ENCODE measurements at places on chromosomes 2 and 18.

GRCh38 chr2:215744514-215744913 is 268.8 kb downstream of the MREG start:
- no peak for DNase-seq

DNA sequence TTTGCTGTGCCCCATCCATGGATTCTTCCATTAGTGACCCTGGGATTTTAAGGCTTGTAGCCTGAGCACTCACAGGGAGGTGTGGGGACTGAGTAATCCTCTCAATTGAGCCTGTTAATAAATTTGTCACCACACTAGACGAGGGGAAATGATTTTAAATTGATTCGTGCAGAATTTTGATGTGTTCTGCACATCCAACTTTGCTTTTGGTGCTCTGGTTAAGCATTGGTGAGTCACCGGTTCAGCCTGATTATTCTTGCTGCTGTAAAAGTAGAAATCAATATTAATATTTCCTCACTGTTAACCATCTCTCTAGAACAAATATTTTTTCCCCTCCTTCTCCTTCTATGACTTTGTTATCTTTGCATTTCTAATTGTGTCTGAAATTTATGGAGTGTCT is 482.0 kb downstream of the TSN start:
- DNase-seq = no peak

- DNase-seq = no peak
Observed at GRCh38 chr18:50119296-50119695, 75.7 kb downstream of the MYO5B start.

DNA sequence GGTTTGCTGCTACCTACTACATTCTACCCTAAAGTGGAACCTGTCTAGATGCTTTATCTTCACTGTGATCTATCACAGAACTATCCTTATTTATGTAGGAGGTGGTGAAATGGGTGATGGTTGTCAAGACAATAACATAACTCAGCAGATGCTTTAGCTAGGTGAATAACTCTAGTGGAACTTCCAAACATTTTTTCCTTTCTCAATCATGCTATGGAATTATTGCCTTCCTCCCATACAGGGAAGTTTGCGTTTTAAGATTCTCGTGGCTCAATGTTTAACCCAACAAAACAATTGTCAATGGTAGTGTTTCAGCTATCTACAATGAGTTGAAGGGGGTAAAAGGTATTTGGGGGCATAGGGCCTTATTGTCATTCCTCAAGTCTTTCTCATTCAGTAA is 82.6 kb upstream of the GLI2 start:
- peak; percentile 45 for DNase-seq

DNA sequence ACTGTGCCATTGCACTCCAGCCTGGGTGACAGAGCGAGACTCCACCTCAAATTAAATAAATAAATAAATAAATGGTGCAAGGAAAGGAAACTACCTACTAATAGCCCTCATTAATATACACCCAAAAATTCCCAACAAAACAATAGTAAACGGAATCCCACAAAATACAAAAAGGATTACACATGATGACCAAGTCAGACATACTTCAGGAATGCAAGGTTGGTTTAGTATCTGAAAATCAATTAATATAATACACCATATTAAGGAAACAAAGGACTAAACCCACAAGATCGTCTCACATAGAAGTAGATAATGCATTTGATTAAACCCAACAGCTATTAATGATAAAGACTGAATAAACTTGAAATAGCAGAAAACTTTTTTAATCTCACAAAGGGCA is 307.4 kb downstream of the TGIF1 start:
- DNase-seq = no peak

GRCh38 chr2:15271941-15272542 is 289.1 kb downstream of the NBAS start:
- peak; percentile 52 for DNase-seq

- no peak for DNase-seq
Observed at GRCh38 chr2:160126756-160127155, 64.3 kb upstream of the PLA2R1 start.

DNA sequence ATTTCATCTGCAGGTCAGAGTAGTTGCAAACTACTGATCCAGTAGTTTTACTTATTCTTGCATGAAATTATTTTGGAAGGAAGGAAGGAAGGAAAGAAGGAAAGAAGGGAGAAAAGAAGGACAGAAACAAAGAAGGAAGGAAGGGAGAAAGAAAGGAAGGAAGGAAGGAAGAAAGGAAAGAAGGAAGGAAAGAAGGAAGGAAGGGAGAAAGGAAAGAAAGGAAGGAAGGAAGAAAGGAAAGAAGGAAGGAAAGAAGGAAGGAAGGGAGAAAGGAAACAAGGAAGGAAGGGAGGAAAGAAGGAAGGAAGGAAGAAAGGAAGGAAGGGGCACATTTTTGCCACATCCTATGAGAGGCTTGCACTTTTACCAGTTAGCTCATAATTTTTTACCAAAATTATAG is 186.2 kb downstream of the LRRTM4 start:
- no peak for DNase-seq

DNA sequence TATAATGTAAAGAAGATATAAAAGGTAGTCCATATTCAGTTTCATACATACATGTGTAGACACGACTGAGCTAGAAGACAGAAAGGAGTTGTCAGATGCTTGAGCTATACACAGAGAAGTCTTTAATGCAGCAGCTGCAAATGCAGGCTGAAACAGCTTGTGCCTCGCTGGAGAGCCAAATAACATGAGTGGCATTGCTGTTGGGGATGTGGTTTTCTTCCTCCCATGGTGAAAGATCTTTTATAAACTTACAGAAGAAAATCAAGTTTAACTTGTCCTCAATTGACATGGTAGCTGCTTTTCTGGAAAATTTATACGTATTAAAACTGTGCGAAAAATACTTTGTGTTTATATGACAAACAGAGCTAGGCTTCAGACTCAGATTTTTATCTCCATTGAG is 16.4 kb upstream of the IL1R1 start:
- DNase-seq = no peak

DNA sequence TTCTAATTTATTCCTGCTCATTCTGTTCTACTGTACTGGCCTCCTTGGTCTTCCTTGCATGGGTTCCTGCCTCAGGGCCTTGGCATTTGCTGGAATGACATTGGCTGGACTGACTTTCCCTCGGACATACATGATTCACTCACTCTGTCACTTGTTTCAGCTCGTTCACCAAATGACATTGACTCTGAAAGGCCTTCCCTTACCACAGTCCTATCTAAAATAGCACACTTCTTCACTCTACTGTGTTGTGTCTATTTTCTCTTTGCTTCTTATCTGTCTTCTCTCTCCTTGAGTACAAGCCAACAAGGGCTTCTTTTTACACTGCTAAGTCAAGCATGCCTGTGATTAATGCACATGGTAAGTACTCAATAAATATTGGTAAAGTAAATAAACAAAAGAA is 65.6 kb downstream of the SCG2 start:
- no peak for DNase-seq

Data from AG08395 (cell line).